ENCODE measurements at places on chromosomes 4 and X.

- DNase-seq = no peak
Observed at GRCh38 chr4:155878611-155879010, 12.5 kb upstream of the ASIC5 start.

- no peak for DNase-seq
Observed at GRCh38 chrX:152157042-152157441, 18.7 kb upstream of the MAGEA10 start.

DNA sequence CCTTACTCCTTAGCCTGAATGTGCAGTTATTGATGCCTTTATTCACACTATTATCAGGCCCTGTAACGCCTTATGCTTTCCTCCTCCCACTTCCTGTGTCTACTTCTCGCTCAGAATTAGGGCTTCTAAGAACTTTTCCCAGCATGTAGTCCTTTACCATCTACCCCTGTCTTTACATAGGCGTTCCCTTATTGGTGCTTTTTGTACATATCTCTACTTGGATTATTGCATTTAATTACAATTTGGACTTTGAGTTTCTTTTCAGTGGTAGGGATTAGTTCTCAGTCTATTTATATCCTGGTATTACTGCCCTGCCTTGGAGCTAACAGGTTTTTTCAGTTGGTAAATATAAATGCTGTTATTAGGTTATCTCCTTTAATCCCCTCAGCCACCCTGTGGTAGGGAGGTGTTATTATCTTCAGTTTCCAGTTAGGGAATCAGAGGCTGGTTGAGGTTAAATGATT is 84.0 kb downstream of the RBPJ start:
- no peak for DNase-seq

DNA sequence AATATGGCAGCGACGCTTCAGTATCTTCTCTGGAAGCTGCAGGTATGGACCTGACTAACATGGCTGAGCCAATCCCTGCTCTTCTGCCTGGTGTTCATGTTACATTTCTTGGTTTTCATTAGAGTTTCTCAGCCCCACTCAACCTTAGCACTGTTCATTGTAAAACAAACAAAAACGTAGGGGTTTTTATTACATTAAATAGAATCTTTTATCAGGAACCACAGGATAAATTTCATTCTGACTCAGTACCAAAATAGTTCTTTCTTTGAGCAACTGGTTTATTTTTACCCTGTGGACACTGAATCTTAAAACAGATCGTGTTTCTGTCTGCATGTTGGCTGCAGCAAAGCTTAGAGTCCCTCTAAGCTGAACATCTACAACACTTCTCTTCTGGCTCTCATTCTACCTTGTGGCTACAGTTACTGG is 27.1 kb downstream of the FHIP1A start:
- no peak for DNase-seq

- no peak for DNase-seq
Observed at GRCh38 chrX:107894038-107894437, 68.4 kb downstream of the MID2 start.

GRCh38 chr4:79087071-79087470 is 147.8 kb upstream of the PAQR3 start:
- DNase-seq = no peak

GRCh38 chr4:170724191-170724590 is 634.4 kb upstream of the AADAT start:
- DNase-seq = no peak

DNA sequence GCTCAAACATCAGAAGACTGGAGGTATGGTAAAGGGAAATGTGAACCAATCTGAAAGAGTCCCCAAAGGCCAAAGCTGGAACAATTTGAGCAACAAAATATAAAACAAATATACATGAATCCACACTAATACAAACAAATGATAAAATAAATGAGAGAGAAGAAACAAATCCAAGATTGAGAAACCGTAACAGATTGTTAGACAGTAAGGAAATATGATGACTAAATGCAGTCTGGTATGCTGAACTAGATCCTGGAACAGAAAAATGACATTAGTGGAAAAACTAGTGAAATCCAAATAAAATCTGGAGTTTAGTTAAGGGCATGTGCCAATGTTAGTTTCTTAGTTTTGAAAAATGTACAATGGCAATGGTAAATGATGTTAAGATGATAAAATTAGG is 15.9 kb downstream of the PPA2 start:
- DNase-seq = no peak

GRCh38 chr4:99723612-99724011 is 66.0 kb upstream of the C4orf54 start:
- DNase-seq = no peak

GRCh38 chr4:108006361-108006760 is 16.7 kb downstream of the HADH start:
- no peak for DNase-seq

DNA sequence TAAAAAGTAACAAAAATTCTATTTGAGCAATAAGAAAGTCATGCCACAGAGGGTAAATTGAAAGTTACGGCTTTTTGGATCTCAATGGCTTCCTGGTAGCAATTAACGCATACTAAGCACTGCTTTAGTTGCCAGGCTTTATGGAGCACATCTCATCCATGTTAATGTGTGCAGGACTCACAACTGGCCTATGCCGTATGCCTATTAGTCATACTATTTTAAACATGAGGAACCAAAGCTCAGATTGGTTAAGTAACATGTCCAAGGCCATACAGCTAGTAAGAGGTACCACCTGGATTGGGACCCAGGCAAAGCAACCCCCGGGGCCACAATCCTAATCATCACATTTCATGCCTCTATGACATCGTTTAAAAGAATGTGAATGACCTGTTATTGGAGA is 17.1 kb downstream of the DAPP1 start:
- DNase-seq = no peak

DNA sequence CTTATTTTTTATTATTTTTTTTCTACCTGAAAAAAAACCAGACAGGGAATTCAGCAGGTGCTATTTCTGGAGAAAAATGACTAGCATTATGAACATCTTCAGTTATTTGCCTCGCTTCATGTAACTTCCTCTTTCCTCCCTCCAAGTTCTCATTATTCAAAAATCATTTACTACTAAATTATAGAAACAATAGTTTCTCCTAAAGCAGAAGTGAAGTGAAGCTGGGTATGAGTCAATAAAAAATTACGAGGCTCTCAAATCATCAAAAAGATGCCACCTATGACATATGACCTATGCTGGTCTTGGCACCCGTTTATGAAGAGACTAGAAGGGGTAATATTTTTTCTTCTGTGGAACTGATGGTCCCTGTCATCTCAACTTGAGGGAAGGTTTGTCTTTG is 145.0 kb upstream of the AADAT start:
- no peak for DNase-seq

- no peak for DNase-seq
Observed at GRCh38 chr4:11565899-11566298, 137.2 kb upstream of the HS3ST1 start.

- no peak for DNase-seq
Observed at GRCh38 chr4:147960971-147961370, 229.1 kb downstream of the ARHGAP10 start.

DNA sequence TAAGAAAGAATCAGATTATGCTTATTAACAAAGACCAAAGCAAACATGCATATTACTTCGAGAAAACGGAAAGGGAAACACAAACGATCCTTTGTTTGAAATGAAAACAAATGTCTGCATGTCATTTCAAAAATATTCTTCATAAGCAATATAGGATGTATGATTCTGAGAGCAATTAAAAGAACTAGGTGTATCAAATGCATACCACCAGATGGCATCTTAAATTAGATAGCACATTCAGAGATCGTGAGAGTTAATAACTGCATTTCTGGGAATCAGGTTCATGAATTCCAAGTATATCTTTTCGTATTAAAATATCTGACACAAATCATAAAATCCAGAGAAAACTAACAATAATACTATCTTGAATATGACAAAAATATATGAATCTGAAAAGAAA is 159.5 kb downstream of the PPP3CA start:
- DNase-seq = no peak

DNA sequence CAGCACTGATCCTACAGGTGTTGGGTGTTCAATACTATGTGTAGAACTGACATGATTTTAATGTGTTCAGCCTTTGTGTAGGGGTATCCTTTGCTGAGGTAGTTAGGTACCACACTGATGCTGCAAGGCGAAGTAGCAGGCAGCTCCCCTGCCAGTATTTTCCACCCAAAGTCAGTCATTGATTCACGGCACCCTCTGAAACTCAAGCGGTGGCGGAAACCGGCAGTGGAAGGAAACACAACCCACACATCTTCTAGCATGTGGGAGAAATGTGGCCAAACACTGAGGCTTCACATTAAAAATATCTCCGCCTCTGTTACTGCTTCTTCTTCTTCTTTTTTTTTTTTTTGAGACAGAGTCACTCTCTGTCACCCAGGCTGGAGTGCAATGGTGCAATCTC is 126.3 kb downstream of the AASDH start:
- DNase-seq = no peak

GRCh38 chr4:70443329-70443728 is 28.7 kb upstream of the MUC7 start:
- no peak for DNase-seq

DNA sequence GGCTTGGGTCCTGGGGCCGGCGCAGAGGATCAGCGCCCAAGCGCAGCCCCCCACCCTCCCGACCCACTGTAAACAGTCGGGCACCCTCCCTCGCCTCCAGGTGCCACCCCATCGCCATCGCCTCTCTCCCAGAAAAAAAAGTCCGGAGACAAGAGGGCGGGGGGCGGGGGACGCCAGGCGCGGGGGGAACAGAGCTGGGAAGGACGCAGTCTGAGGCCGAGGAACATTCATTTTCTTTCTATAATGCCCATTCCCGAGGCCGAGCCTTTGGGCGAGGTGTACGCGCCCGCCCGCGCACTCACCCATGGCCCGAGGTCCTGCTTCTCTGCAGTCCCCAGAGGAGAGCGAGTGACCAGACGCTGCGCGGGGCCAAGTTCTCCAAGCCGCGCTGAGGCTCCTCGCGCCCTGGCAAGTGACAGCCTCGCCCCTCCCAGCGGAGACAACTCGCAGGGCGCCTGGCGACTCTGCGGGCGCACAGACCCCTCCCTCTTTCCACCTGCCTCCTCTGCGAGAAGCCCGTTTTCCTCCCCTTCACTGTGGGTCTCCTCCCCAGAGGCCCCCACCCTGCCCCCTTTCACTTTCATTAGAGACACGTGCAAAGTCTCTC is 63.5 kb upstream of the WDR17 start:
- DNase-seq = peak; percentile 18

GRCh38 chr4:114807759-114808404 is 209.3 kb downstream of the UGT8 start:
- DNase-seq = peak; percentile 4

GRCh38 chrX:133495464-133496391 is 80.4 kb upstream of the GPC4 start:
- DNase-seq = no peak

DNA sequence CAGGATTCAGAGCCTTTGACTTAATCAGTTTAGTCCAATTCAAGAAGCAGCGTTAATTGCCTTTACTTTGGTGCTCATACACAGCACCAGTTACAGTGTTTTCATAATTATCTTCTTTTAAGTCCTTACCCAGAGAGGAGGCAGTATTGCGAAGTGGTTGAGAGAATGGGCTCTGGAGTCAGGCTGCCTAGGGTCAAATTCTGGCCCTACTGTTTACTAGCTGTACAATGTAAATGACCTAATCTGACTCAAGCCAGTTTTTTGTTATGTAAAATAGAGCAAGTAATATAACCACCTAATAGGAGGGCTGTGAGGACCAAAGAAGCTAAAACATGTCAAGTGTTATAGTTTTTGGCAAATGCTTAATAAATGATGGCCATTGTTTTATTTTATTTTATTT is 27.6 kb downstream of the WDR44 start:
- no peak for DNase-seq

GRCh38 chr4:87511500-87511899 is 17.7 kb downstream of the SPARCL1 start:
- no peak for DNase-seq

DNA sequence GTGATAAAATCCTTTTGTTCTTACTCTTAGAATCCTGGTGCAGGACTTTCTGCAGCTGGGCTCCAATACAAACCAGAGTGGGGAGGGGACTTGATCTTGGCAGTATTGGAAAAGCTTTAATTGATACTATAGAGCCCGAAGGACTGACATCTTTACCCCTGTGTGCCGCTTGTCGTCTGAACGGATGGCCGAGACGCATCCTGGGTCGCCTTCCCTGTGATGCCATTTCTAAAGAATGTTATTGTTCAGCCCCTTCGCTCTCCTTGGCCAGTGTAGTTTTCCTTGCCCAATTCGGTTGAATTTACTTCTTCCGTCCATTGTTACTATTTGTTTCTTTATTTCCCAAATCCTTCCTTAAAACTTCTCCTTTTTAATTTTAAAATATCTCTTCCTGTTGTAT is 80.9 kb downstream of the CLDN34 start:
- no peak for DNase-seq

DNA sequence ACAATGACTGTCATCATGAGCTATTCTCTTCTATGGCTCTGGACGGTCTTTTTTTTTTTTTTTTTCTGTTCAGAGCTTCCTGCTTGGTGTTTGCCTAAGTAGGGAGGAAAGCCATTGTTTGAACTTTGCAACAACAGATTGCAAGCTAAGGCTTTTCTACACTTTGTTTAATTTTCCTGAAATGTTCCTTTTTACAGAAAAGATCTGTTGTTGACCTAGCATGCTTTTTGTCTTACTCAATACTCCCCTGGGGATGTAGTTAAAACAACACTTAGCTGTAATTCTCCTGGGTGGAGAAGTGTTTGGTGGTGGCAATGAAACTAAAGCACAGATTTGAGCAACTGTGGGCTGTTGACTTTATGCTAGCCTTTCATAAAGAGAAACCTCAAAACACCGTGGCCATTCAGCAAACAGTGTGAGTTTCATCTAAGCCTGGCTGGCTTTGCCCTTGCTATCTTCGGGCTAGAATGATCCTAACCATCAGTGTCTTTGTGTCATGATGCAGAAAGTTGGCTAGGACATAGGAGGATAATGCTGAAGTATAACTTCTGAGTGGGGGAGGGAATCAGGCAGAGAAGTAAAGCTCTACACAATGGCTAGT is 110.5 kb downstream of the ANXA3 start:
- no peak for DNase-seq

- DNase-seq = no peak
Observed at GRCh38 chr4:97819294-97819693, 324.0 kb downstream of the STPG2 start.

DNA sequence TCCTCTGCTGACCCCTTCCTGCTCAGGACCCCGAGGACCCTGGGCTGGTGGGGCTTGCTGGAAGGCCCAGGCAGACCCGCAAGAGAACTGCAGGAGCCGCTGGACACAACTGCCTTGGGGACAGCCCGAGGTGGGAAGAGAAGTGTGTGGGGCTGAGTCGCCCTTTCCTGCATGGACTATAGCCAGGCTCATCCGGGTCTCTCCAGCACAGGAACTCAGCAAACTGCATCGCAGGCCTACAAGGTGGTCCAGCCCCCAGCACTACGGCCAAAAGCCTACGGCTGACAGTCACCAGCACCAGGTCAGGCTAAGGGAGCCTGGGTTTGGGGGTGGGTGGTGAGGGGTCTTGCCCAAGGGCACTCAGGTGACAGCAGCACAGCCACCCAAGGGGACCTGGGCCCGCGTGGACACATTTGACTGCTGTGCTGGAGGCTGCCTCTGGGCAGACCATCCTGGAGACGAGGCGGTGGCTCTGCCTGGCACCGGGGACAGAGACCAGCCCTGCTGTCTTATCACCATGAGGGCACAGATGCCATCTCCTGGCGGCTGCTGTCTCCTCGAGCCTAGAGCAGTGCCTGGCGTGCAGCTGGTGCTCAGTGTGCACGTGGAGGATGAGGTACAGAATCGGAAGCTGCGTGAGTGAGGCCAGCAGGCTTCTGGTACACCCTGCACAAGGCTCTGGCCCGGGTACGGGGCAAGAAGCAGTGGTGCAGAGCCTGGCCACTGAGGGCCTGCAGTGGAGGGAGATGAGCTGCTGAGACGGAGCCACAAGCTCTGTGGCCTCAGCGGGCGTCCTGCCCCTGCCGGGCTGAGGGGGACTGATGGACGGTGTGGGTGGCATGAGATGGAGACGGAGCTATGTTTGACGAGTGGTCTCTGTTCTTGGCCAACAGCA is 15.1 kb downstream of the LRPAP1 start:
- DNase-seq = no peak

All from SW 1271 (cell line).